Right ventricle myocardium inferior (tissue), 1 donor: ENCODE measurements at places on chromosomes 3 and 15.

GRCh38 chr3:20696388-20697150 lies 510.6 kb upstream of the SGO1 start:
- no peak for DNase-seq

- no peak for DNase-seq
Observed at GRCh38 chr15:94327356-94327936, 96.1 kb downstream of the MCTP2 start.

GRCh38 chr3:186319945-186320344 lies 42.1 kb downstream of the DGKG start:
- no peak for DNase-seq

GRCh38 chr3:46959161-46959511 lies 17.4 kb downstream of the CCDC12 start:
- DNase-seq, result no peak

DNA sequence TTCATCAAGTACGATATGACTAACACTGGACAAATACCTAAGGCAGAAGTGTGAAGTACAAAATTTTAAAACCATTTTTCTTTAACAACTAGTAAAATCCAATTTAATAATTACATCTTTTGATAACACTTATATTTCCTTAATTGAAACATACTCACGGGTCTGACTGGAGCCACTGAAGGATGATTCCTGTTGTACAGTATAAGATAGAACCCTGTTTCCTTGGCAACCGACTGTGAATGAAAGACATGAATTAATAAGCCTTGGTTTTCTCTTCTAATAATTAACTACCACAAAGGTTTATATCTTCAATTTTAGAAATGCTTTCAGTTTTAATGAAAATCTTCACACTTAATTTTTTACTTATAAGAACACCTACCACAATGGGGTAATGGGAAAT lies 19.4 kb downstream of the DHX36 start:
- DNase-seq, result no peak

DNA sequence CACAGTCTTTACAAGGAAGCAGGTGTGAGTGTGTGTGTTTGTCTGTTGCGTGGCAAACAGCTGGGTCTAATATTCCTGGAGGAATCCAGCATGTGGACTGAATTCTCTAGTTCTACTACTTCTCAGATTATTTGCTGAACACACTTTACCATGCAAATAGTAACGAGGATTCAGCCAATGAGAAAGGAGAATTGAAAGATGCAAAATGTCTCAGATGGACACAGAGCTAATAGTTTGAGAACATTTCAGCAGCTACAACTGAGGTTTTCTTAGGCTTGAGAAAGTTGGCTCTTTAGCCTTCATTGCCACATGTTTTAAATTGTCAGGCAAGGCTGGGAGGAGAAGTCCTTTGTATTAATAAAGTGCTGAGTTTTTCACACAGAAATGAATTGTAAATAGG lies 568.0 kb upstream of the MDFIC2 start:
- DNase-seq, result no peak

DNA sequence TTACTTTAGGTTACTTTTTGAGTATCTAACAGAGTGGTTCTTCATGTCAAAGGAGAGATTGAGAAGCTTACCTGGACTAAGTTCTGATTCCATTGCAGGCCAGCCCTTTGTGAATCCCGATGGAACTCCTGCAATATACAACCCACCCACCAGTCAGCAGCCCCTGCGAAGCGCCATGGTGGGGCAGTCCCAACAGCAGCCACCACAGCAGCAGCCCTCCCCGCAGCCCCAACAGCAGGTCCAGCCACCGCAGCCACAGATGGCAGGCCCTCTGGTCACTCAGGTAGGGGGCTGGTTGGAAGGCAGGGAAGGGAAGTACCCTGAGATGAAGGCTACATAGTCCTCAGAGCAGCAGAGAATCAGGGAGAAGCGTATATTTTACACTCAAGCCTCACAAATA lies 97.8 kb downstream of the ARPP21 start:
- peak; percentile 43 for DNase-seq
